ENCODE measurements at places on chromosomes 12 and 14.

GRCh38 chr12:111166779-111167540 lies 201.9 kb downstream of the PHETA1 start:
- DNase-seq, result no peak

- DNase-seq, result no peak
Observed at GRCh38 chr12:42440608-42441007, 114.6 kb downstream of the PPHLN1 start.

DNA sequence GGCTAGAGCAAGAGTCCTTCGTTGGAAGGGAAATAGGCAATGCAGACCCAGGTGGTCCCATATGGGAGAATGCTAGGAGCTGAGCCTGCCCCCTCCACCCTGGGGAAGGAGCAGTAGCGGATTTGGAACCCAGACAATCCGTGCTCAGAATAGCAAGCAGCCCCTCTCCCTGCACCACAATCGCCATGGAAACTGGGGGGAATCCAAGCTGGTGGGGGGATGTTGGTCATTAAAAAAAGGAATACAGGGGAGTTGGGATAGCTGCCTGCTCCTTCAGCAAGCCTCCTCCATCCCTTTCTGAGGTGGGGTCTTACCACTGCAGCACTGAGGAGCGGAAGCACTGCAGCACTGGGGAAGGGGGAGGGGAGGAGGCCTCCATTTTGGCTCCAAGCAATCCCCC lies 2.9 kb downstream of the RND1 start:
- no peak for DNase-seq

DNA sequence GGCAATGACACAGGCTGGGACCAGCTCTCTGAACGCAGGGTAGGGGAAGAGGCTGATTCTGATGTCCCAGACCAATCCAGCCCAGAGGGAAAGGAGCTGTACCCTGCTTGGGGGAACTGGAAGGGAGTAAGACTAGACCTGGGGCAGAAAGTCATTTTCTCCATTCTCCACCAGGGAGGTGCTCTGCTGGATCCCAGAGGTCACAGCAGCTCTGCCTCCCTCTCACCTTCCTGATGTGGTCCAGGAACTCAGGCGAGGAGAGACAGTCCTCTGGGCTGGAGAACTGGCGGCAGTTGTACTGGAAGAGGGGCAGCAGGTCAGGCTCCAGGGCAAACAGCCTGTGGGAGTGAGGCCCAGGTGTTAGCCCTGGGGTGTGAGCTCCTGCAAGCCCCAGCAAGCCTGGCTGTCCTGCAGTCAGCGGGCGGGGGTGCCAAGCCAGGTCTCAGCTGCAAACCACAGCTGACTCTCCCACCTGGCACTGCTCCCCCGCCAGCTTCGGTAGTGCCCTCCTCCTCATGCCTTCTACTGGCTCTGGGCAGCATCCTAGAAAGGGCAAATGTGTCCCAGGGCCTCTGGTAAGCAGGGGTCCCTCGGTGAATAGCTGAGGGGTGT lies 1.9 kb downstream of the NGB start:
- no peak for DNase-seq

DNA sequence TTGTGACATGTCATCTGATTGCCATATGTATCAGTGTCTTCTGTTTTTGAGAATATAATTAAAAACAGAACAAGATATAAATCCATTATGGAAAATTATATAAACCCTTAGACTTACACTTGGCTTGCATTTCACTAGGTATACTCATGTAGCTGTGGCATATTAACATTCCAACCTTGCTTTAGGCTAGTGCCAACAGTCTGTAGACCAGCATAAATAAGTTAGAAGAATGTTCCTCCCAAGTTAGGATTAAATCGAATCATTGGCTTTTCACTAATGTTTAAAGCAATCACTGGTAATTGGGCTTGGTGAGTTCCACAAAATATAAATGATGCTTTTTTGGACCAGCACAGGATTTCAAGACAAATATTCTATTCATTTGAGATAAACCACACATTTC lies 103.0 kb downstream of the LIN7A start:
- no peak for DNase-seq

GRCh38 chr12:106954462-106955376 lies 988 bp upstream of the TMEM263 start:
- no peak for DNase-seq

- DNase-seq, result no peak
Observed at GRCh38 chr14:75562089-75562488, 16.3 kb upstream of the FLVCR2 start.

DNA sequence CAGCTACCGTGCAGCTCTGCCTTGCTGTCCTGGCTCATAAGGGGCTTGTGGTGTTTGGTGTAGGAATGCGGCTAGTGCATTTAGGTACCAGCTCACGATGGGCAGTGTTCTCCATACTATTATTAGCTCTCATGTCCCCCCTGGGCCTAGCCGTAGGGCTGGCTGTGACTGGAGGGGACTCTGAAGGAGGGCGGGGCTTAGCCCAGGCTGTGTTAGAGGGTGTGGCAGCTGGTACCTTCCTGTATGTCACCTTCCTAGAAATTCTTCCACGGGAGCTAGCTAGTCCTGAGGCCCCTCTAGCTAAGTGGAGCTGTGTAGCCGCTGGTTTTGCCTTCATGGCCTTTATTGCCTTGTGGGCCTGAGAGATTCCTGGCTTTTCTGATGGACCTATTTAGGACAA lies 2.1 kb downstream of the SLC39A2 start:
- no peak for DNase-seq

- no peak for DNase-seq
Observed at GRCh38 chr12:54601841-54602240, 13.4 kb upstream of the PPP1R1A start.

DNA sequence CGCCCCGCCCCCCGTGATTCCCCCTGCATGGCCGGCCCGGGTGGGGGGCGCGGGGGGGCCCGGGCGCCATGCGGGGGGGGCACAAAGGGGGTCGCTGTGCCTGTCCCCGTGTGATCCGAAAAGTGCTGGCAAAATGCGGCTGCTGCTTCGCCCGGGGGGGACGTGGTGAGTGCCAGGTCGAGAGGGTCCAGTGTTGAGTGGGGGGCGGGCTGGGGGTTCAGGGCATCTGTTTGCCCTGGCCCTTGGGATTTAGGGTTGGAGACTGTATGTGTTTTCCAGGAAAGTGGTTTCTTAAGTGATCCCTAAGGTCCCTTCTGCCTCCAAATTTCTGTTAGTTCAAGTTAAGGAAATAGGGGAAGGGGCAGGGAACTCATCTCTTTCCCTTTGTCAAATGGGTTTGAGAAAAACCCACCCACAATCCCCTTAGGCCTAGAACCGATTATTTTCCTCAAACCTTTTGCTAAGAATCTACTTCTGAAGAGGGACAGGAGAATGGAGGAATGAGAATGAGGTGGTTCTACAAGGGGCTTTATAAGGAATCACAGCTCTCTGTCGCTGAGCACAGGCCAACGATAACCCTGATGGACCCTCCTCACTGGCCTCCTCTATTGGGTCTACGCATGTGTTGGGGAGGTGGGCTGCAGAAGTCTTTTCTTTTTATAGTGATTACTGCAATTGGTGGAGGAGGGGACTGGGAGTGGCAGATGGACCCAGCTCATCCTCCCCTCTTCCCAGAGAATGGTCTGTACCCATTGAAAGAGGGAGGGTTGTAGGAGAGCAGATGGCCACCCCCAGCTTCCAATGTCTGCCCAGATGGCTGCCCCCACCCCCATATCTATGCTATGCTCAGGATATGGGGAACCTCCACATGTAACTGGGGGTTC lies 834 bp downstream of the ARHGEF25 start:
- no peak for DNase-seq

GRCh38 chr12:59142183-59142790 lies 222.0 kb upstream of the LRIG3 start:
- DNase-seq, result no peak

Measured in trophoblast cell (in vitro differentiated cells and primary cell).